ENCODE measurements at places on chromosomes 11 and 22.

GRCh38 chr11:91305402-91305801 lies 919.2 kb upstream of the FAT3 start:
- DNase-seq: no peak

- DNase-seq: no peak
Measured at GRCh38 chr11:123265951-123266350, 70.9 kb upstream of the CLMP start.

- no peak for DNase-seq
Measured at GRCh38 chr11:19632499-19632834, 80.2 kb upstream of the NAV2 start.

GRCh38 chr11:117020869-117021564 lies 77.2 kb downstream of the SIK3 start:
- DNase-seq: no peak

DNA sequence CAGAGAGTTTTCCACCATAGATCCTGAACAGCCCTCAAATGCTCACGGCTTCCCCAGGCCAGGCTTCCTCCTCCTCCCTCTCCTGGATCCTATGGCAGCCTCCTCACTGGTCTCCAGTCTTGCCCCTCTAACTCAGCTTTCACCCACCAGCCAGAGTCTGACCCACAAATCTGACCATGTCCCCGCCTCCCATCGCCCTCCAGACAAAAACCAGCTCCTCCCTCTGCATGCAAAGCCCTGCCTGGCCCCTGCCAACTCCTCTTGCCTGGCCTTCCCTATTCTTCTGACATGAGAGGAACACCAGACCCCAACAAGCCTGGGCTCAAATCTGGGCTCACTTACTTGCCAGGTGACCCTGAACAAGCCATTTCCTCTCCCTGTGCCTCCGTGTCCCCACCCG lies 32.4 kb upstream of the PDE2A start:
- DNase-seq: no peak
